ENCODE measurements at places on chromosomes 2 and 18. TPM values are rescaled to one million over a fixed set of nuclear protein-coding genes. Genes with fewer than 3 reads are reported as not detected.

Gene KCNIP3
- total RNA-seq = 2.9 TPM

Gene STARD6
- not detected for total RNA-seq

Gene EML6
- total RNA-seq = 0.66 TPM

Gene LAPTM4A
- 242 TPM for total RNA-seq

Gene CARF
- total RNA-seq = 7.6 TPM

Measured in smooth muscle cell of trachea (primary cell).